Regular cardiac myocyte (primary cell): ENCODE measurements at places on chromosomes 5 and 9. TPM values are rescaled to one million over a fixed set of nuclear protein-coding genes. Genes with fewer than 3 reads are reported as not detected.

SPAAR gene
- 0.85 and 5.0 TPM in 2 replicates for total RNA-seq

SPINK7 gene
- total RNA-seq, result not detected in 2 replicates

MARVELD2 gene
- 0.38 and 0.56 TPM in 2 replicates for total RNA-seq

ZNF354C gene
- 7.1 and 7.9 TPM in 2 replicates for total RNA-seq

KLF4 gene
- 6.9 and 7.9 TPM in 2 replicates for total RNA-seq

FGF18 gene
- not detected in 2 replicates for total RNA-seq

PDE6A gene
- not detected in 2 replicates for total RNA-seq

PCDHGA11 gene
- total RNA-seq, result 3.1 and 4.5 TPM in 2 replicates

SPTAN1 gene
- 225 and 309 TPM in 2 replicates for total RNA-seq

PDE4D gene
- total RNA-seq, result 12.5 and 24.8 TPM in 2 replicates
